ENCODE measurements at places on chromosomes 12 and 14. TPM values are rescaled to one million over a fixed set of nuclear protein-coding genes. Genes with fewer than 3 reads are reported as not detected.

Gene TSPAN8
- 0.76 TPM for polyA plus RNA-seq

Gene TBC1D30
- 4.9 TPM for polyA plus RNA-seq

DNA sequence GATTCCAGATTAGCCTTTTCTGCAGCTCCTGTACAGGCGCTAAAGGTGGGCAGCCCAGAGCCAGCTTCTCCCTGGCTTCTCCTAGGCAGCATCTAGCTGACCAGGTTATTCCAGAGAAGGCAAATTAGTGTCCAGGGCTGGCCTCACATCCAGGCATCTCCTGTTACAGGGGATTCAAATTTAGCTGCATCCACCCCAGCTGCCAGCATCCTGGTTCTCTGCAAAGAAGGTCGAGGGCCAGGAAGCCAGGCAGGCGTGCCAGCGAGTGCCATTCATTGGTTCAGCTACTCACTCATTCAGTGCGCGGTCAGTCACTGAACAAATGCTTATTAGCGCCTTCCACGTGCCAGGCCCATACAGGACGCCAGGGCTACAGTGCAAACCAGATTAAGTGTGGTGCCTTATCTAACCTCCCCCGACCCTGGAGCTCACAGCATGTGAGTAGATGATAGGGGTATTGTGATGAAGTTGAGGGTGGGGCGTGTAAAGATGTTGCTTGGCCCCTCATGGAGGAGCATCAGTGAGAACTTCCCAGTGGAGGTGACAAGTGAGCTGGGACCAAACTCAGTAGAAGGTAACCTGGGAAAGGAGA, 15.7 kb upstream of the FAM222A start:
- H3K36me3 ChIP-seq, result no peaks in the 10 kb centered on the region
- H3K27ac ChIP-seq, result no peak overlapping the region
- no peaks in the 10 kb centered on the region for H3K4me1 ChIP-seq
- H3K27me3 ChIP-seq, result no peaks in the 10 kb centered on the region
- no peak for DNase-seq

DNA sequence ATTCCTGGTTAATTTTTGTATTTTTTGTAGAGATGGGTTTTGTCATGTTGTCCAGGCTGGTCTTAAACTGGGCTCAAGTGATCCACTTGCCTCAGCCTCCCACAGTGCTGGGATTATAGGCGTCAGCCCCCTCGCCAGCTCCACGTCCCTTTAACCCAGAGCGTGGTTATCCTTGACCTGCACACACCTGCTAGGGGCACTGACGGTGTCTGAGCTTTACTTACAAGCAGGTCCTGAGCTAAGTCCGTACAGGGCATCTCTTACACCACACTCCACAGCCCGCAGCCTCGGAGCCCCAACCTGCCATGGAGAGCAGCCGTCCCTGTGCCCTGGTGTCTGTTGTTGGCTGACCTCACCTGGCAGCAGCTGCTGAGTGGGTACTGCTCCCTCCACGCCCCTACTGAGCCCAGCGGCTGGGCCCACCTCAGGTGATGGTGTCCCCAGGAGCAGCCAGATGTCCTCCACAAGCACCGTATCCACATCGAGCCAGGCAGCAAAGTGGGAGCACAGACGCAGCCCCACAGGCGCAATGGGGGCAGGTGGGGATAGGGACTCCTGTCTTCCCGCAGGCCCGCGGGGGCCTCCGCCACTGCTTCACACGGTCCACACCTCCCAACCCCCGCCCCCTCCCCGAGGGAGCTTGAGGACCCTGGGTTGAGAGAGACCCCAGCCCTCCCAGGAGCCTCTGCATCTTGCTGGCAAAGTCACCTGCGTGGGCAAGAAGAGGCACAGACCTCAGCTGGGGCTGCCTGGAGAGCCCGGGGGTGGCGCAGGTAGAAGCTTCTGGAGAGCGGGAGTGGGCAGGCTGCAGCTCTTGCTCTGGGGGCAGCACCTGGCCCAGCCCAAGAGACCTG, 325.4 kb upstream of the SFSWAP start:
- DNase-seq, result no peak
- no peak overlapping the region for H3K4me3 ChIP-seq
- H3K27me3 ChIP-seq, result no peaks in the 10 kb centered on the region
- no peaks in the 10 kb centered on the region for H3K36me3 ChIP-seq

DNA sequence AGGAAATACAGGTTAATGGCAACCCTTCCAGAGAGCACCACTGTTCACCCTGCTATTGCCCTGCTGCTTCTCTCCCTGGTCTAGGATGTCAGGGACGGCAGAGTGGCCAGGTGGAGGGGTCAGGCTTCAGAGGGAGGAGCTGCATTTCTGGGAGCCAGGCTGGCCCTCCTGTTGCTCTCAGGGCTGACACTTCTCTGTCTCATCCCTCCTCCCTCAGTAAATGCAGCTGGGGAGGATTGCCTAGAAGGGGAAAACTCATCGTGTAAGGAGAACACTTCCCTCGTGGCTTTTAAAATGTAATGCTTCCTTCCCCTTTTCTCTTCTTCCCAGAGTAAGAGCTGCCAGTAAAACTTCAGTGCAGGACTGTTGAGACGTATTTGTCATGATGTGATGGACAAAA, 20.8 kb downstream of the SUSD6 start:
- DNase-seq, result no peak
- H3K4me3 ChIP-seq, result no peak overlapping the region
- no peak overlapping the region for H3K27ac ChIP-seq
- H3K4me1 ChIP-seq, result peaks cover 24% of the 10 kb centered on the region

Data from endothelial cell of umbilical vein (primary cell).